ENCODE measurements at places on chromosomes 1 and 21. TPM values are rescaled to one million over a fixed set of nuclear protein-coding genes. Genes with fewer than 3 reads are reported as not detected.

DNA sequence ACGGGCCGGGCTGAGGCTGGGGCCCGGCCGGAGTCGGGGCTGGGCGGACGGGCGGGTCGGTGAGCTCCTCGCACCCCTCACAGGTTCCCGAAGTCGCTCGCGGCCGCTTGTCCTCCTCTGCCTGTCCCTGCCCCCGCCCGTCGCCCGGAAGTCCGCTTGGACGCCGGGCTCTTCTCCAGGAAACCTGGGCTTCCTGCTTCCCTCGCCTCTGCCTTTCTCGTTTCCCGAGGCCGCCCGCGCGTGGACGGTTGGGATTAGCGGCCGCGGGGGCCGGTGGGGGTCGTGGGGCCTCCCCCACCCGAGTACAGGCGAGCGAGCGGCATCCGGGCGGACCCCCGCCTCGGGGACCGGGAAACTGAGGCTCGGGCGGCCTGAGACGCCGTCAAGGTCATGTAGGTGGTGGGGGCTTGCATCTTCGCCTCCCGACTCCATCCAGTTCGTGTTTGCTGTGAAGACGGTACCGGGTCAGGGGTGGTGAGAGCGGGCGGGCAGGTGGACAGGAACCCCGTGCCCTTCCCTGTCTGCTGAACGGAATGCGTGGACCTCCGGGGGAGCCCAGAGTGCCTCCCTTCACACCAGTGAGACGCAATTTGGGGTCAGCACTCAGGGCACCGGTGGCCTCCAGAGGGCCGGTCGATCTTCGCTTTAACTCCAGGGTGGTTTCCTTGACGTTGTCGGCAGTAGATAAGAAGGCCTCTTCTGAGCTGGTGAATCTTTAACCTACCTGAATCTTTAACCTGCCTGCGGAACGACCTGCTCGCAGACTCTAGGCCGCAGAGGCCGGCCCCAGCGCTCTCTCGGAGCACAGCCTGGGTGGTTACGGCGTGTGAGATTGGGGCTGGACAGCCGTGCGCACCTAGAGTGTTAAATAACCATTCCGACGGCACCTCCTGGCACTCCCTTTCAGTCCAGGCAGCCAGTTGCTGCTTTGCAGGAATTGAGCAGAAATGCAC lies 686 bp downstream of the ARF1 start:
- peak; percentile 63 for DNase-seq

GRCh38 chr1:201313086-201313485 lies 29.8 kb downstream of the PKP1 start:
- DNase-seq: no peak

DNA sequence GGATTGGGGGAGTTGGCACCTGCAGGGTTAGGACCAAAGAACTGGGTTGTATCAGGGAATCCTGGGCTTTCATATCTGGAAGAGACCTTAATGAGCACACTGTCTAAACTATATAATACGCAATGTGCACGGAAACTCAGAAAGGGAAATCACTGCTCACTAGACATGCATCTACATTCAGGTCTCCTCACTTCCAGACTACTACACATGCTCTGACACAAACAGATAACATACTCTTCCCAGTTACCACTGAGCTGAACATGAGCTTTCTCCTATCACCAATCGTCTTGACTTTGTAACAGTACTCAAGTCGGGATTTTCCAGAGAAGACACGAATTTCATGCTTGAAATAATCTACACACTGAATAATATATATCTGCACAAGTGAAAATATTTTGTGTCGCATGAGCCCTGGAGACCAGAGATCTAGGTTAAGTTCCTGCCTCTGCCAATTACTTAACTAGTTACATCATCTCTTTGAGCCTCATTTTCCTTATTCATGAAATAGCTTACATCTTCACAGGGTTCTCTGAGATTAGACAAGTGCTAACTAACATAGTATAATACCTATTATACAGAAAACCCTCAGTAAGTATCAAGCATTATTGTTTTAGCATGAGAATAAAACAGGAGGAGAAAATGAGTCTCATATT lies 101.1 kb downstream of the JAK1 start:
- no peak for DNase-seq

- DNase-seq: no peak
Observed at GRCh38 chr1:94693029-94693428, 127.1 kb upstream of the SLC44A3 start.

CDC14A gene
- total RNA-seq: 14.9 TPM

ADGRL2 gene
- 13.6 TPM for total RNA-seq

All from stomach (tissue), 19 donors.